ENCODE measurements at places on chromosomes 13 and 19. TPM values are rescaled to one million over a fixed set of nuclear protein-coding genes. Genes with fewer than 3 reads are reported as not detected.

Gene ANGPTL8
- 25.5 TPM for total RNA-seq

Gene FEM1A
- 8.3 TPM for total RNA-seq

Gene F7
- 24.0 TPM for total RNA-seq

DNA sequence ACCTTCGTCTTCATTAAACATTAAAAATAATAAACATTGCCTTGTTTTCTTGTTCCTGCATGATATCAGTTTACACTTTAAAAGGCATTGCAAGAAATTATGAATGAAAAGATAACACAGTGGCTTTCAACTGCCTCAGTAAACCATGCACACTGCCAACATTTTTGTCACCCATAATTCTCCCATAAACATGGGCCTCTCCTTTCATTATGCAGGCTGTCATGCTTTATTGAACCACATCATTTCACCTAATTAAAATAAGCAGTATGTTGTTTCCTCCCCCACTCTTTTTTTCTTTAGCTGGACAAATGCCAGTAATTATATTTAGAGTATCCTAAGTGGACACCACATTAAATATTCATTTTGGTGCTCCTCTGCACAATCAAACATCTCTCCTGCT lies 1566.5 kb upstream of the SLC10A2 start:
- H3K36me3 ChIP-seq: no peaks in the 10 kb centered on the region
- DNase-seq: no peak
- H3K4me1 ChIP-seq: no peaks in the 10 kb centered on the region
- no peak overlapping the region for H3K4me3 ChIP-seq

Gene FXYD1
- 7.5 TPM for total RNA-seq

Gene ABHD8
- 15.9 TPM for total RNA-seq

Gene GIPR
- 1.8 TPM for total RNA-seq

Gene PRKCG
- not detected for total RNA-seq

- H3K36me3 ChIP-seq: no peaks in the 10 kb centered on the region
- H3K27ac ChIP-seq: no peak overlapping the region
- no peak overlapping the region for H3K4me3 ChIP-seq
- DNase-seq: peak; percentile 3
These were observed 13.6 kb upstream of the GALP start for GRCh38 chr19:56162258-56162657.

Measured in hepatocyte (in vitro differentiated cells).